ENCODE measurements at places on chromosomes 12 and 14.

DNA sequence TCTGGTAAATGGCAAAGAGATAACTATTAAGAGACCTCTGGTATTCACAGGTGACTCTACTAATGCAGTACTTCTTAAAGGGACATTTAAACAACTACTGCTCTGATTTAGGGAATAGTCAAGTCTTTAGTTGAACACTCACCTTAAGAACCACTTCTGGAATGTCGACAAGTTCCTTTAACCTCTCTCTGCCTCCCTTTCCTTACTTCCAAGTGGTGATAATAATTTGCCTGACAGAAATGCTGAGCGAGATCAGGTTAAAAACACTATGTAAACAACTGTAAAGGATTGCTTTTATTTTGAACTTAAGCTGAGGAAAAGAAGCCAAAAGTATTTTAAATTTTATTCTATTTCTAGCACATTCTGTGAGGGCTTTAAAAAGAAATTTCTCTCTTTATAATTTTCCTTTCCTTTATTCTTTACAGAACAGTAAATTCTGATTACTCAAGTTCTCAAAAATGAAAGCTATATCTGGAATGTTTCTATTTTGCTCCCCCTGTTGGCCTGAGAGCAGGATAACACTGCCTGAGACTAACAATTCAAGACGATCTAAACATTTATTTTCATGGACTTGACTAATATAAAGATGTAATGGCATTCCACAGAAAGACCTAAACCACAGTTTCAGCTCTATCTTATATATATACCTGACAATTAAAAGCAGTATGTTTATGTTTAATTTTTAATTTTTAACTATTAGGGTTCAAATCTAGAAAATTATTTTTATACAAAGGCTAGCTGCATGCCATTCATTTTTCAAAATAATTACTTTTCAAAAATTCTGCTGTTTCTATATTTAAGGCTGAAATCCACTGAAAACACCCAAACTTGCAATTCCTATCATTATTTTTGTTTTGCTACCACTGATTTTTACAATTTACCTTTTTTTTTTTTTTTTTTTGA is 29.2 kb downstream of the ZCCHC8 start:
- no peak for DNase-seq

DNA sequence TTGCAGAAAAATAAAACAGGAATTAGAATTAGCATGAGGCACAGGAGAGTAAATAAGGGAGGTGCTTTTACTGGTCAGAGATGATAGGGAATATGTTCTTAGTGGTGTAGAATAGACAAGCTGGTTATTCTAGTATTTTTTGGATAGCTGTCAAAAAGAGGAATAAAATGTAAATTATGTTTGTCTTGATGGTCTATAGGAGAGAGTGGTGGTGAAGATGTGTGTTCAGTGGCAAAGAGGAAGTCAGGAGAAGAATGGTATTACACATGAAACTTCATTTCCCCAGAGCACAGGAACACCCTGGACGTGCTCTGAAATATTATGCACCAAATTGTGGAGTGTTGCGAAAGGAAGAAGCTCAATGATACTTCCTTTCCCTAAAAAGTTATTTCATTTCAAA is 27.8 kb downstream of the MUCL1 start:
- DNase-seq = no peak

DNA sequence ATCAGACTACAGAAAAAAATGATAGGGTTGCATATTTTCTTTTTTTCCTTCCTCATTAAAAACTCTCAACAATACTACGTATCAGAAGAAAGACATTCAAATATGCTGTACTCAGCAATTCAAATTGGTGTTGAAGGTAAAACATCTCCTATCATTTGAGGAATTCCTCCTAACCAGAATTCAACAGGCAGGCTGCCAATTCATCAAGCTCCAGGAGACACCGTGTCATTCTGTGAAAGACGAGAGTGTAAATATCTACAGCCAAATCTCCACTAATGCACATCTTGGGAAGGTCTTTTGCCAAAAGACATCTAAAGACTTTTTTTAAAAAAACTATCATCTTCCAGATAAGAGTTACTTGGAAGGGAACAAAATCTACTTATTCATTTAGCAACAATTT is 26.6 kb downstream of the NT5DC3 start:
- DNase-seq = no peak

- DNase-seq = no peak
Observed at GRCh38 chr12:88468581-88468980, 111.7 kb downstream of the KITLG start.

- DNase-seq = no peak
Observed at GRCh38 chr14:61602733-61603077, 92.6 kb upstream of the HIF1A start.

DNA sequence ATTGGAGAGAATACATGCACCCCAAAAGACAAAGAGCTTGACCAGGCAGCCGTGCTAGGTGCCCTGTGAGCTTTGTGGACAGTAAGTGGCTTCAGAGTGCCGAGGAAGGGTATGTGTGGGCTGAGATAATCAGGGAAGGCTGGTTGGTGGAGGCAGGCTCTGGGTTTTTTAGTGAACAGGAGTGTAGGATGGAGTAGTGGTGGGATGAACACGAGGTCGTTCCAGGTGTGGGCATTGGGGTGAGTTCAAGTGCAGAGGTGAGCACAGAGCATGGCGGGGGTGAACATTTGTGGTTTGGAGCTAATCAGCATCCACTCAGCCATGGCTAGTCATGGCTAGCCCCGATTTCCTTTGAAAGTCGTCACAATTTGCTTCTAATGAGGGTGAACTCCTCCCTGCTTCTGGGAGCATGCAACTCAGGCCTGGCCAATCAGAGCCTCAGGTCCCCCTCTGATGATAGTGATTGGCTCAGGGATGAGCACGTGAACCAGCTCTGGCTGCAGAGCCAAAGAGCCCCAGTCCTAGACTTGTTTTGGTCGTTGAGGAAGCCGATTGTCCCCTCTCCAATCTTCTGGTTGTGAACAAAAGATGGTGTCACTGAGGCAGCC is 40.7 kb upstream of the TCL1B start:
- DNase-seq = no peak

- DNase-seq = no peak
Observed at GRCh38 chr12:19373586-19373985, 65.7 kb upstream of the AEBP2 start.

DNA sequence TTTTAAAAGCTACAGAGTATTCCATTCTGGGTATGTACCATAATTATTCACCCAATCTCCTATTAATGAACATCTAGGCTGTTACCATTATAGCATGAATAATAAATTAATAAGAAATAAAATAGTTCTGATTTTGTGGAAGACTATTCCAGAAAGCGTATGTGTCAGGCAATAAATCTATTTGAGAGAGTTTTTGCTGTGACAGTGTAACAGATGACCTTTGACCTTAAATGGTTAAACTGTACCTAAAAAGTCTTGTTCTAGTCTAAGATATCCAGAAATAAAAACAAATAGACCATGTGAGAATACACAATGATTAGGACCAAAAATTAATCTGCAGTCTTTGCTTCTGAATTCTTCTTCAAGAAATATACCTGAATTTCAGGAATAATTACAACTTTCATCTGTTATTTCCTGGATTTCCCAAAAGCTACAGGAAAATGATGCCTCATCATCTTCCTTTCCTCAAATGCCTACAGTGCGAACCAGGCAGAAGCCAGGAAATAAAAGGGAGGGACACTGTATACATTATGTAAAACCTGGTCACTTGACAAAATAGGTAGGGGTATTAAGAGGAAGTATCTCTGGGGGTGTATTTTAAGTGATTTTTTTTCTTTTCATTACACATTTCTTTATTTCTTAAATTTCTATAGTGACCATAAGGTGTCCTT is 7.3 kb downstream of the TM7SF3 start:
- DNase-seq = no peak

- no peak for DNase-seq
Observed at GRCh38 chr14:62894736-62895135, 150.5 kb downstream of the KCNH5 start.

DNA sequence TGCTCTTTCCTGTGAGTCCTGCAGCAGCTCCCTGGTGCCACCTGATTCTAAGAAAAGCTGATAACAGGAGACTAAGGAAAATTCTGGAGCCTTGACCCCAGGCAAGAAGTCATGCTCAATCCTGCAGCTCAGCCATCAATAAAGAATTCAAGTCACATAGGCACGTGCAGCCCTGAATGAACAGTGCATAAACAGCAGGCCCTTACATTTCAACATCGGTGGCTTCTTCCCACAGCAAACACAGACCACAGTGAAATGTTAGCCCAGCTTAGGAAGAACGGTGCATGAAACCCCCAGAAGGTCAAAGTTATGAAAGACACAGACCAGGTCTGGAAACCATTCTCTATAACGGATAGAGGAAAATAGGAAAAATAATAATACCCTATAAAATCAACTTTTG is 10.5 kb downstream of the CINP start:
- no peak for DNase-seq

DNA sequence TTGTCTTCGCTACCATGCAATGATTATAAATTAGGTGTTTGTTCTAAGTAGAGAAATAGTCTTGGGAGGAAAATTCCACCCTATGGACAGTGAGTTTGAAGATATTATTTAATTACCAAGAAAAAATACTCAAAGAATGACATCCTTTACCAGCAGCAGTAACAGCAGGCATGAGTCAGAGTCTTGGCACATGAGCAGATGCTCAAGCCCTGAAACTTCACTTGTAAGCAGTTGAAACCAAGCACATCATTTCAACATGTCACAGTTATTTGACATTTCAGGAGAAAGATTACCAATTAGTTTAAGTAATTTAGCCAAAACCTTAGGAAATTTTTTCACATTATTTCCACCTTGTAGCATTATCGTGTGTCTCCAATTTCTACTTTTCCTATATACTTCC is 99.2 kb downstream of the C12orf50 start:
- no peak for DNase-seq

DNA sequence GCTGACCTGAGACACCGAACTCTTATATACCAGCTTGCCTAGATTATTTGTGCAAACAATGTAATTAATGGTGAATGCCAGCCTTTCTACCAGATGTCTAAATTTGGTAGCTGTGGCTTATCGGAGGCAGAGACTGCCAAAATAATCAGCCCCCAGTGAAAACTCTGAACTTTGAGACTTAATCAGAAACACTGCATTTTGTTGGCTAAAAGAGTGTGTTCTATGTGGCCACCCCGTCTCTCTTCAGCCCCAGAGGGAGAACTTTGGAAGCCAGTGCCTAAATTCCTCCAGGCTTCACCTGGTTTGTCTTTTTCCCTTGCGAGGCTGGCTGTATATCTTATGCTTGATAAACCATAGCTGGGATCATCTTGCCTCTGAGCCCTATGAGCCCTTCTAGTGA is 90.1 kb downstream of the LMNTD1 start:
- DNase-seq = no peak

DNA sequence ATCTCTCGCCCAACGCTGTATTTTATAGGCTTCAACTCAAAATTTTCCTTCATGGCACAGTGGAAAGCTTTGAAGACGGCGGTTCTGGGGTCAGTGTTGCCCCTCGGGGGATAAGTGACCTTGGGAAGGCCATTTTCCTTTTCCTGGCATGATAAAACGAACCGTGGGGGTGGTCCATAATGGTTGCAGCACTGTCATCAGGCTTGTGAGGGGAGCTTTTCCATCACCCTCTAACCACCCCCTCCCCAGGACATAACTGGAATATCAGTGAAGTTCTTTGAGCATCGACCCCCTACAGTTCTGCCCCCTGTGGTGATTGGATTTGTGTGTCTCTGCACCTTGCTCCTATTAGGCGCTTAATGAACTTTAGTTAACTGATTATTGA is 16.0 kb downstream of the FOS start:
- DNase-seq = no peak

DNA sequence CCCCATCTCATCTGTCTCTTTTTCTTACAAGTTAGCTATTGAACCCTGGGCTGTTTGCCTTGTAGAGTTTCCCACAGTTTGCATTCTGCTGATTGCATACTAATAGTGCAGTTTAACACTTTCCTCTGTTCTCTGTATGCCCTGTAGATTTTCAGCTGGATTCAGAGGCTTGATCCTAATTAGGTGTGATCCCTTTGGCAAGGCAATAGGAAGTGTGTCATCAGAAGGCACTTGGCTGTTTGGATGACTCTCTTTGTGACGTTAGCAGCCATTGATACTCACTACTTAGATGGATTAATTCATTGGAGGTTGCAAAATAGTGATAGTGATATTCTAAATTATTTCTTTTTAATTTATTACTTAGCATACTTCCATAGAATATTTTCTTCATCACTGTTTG is 33.6 kb downstream of the FUT8 start:
- no peak for DNase-seq

- no peak for DNase-seq
Observed at GRCh38 chr12:57809425-57809824, 9.1 kb downstream of the AVIL start.

GRCh38 chr14:57930241-57930975 is 64.5 kb upstream of the SLC35F4 start:
- no peak for DNase-seq

DNA sequence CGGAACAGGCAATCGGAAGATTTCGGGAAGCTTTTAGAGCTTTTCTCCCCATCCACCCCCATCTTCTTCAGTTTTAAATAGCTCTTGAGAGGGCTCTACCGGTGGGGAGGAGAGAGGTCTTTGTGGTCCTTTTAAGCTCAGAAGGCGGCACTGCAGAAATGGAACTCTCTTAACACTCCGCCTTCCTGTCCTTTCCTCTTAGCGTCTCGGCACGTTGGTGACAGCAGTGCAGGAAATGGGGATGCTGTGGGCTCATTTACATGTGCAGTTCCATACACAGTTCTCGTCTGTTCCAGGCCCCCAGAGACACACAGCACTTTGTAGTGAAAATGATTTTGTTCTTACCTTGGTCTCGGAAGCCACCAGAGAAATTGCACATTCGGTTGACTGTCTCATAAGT is 50.4 kb upstream of the RIN3 start:
- DNase-seq = no peak

GRCh38 chr14:88044776-88045446 is 40.0 kb downstream of the GPR65 start:
- no peak for DNase-seq

DNA sequence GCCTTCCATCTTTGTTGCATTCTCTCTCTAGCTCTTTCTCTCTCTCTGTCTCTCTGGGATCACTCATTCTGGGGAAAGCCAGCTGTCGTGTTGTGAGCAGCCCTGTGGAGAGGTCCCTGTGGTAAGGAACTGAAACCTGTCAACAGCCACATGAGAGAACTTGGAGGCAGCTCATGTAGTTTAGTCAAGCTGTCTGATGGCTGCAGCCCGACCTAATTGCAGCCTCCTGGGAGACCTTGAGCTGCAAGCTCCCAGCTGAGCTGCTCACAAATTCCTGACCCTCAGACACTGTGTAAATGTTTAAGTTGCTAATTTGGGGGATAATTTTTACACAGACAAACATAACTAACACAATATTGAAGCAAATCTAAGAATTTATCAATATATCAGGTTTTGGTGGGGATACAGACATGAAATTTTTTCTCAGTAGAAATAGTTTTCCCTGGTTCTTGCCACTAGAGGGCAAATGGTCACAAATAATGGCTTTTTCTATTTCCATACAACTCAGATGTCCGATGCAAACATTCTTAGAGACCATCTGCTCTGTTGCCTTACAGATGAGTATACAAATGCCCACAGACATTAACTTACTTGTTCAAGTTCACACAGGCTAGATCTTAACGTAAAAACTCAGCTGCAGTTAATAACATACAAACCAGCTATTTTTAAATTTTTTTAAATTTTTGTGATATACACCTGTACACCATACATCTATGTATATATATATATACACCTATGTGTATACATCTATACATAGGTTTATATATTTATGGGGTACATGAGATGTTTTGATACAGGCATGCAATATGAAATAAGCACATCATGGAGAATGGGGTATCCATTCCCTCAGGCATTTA is 15.5 kb upstream of the KRR1 start:
- no peak for DNase-seq
